ENCODE measurements at places on chromosomes 11 and 22.

DNA sequence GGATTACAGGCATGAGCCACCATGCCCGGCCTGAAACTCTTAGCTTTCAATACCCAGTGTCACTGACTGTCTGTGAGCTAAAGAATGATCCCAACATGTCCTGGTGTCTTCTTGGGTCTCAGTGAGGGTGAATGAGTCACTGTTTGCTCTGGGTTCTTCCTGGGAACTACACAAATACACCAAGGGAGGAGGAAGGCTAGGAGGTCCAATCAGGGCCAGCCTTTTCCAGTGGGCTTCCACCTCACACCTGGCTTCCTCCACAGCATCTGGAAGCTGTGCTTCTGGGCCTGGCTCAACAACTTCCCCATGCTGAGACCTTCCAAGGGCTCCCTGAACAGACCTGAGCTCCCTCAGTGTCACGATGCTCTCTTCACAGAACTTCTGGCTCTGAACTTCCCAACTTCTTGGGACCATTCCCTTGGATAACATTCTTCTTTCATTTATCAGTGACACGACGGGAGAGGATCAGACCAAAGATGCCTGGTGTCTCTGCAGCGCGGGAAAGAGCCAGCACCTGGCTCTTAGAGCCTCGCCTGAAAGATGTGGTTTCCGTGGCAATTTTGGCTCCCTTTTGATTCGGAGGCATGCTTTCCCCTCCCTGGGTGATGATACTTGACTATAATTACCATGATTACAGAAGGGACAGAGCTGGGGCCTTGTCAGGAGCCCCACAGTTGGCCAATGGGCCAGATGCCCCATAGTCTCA lies 22.3 kb upstream of the CHRM4 start:
- no peak for DNase-seq

- DNase-seq = no peak
These were observed 296.6 kb downstream of the TBC1D22A start for GRCh38 chr22:47059076-47059475.

DNA sequence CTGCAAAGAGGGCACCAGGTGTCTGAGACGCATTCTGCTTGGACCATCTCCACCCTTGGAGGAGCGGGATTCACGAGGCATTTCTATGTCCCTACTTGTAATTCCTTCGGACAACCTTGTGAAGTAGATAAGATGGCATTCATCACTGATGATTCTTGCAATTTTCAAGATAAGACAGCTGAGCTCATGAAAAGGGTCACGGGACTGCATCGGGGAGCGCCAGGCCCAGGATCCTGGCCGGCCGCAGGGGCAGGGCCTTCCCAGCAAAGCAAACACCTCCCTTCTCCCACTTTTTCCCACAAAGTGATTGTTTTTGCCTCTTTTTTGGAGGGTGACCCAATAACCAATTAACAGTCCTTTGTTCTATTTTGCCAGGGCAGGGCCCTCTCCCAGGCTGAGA lies 8.4 kb downstream of the LIF start:
- DNase-seq = no peak

DNA sequence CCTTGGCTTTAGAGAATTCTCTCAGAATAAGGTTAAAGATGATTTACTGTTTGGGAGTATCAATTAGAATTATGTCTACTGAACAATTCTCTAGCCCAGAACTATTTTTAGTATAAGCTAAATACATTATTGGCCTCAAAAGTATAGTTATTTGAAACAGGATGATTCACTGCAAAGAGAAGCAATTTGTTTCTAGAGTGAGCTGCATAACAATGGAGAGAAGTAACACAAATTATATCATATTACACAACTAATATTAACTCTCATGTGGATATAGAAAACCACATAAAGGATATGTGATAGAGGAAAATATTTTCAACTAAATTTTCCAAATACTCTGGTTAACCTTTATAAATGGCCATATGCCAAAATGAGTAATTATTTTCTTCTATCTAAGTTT lies 24.9 kb downstream of the PGM2L1 start:
- DNase-seq = no peak

- no peak for DNase-seq
These were observed 45.9 kb downstream of the PARVB start for GRCh38 chr22:44070029-44070428.

- DNase-seq = no peak
These were observed 7.2 kb upstream of the IL18BP start for GRCh38 chr11:71991494-71991893.

DNA sequence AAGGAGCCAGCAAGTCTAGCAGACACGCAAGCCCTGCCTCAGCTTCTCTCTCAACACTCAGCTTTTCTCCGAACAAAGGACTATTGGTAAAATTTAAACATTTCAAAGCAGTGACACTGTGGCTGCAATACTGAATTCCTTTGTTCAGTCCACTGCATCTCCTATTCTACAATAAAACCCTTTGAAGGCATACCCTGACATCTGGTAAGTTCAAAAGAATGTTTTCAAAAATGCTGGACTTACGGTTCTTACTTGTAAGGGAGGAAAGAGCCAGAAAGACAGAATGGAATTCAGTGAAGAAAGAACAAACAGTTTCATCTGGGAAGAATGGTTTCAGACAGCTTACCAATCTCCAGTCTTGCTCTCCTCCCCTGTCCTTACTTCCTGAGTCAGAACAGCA lies 12.7 kb upstream of the OR8K1 start:
- no peak for DNase-seq

DNA sequence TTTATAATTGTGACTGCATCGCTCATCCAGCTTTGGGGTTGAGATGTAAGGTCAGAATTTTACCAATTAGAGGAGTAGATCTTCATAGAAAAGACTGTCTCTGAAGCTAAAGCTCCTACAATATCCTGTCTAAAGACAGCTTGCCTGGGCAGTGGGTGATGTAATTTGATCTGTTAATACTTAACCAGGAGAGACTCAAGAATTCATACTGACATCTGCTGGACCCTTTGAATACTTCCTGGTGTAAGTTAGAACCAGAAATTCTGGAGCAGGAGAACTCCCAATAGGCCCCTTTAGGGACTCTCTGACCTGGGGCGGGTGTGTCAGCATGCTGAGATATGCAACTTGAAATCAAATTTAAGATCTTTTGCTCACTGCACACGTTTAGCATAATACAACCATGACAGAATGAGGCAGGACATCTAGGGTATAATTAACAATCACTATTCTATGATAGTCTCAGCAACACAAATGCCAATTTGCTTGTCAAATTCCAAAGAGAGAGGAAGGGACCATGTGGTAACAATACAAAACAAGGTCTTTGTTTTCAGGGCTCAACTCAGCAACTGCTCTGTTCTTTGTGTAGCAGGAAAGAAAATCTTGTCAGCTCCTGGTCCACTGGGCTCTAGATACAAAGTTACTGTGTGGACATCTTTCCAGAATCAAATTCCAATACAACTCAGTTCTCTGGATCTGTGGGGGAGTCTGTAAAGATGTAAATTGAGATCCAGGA lies 143.9 kb downstream of the INSC start:
- no peak for DNase-seq

DNA sequence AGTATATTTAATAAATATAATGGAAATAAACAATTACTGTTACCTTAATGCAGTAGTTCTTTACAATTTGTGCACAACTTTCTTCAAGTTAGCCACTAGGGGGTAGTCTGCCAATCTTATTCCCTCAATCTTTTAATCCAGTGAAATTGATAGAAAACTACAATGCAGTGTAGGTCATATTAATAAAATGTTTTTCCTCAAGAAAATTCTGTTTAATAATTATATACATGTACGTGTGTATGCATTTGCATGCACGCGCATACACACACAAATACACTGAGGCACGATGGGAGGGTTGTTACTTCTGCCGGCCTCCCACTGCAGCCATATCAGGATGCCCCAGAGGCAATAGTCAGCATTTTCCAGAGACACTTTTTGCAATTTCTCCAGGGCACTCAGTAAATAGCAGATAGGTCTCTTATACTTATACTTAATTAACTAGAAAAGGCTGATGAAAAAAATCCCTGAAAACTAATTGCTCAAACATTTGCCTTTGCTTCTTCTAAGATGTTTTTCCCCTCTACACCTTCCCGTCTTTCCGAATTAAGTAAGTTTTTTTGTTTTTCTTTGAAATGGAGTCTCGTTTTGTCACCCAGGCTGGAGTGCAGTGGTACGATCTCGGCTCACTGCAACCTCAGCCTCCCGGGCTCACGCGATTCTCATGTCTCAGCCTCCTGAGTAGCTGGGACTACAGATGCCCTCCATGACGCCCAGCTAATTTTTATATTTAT lies 3.1 kb downstream of the GAB2 start:
- DNase-seq = no peak

DNA sequence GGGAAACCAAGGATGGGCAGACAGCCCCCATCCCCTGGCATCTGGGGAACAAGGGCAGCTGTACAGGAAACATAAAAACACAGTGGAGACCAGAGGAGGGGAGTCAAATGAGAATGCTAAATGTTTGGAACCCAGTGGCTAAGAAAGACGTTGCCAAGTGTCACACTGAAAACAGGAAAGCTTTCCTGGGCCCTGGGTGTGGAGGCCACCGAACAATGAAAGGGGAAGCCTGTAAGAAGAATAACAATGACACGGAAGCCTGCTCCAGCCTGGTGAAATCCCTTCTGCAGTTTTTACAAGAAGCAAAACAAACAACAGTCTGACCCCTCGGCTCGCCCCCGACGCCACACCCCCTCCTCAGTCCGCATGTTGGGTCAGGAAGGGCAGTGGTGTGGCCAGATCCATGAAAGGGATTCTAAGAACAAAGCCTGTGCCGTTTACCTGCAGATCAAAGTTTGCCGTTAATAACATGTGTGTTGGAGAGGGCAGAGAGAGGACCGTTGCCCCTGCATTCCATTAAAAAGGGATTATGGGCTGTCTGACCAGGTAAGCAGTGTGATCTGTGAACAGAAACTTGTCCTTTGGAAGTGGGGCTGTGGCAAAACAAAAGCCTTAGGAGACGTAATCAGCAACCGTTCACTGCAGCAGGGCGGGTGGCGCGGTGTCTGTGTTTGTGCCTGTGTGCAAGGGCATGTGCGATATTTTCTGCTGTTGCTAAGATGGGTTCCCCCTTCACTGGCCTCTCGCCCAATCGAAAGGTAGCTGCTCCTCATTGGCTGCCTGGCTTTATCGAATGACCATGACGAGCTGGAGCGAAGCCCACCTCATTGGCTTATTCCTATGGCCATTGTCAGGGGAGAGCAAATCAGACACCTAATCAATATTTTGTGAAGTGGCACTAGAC lies 113.7 kb upstream of the BLID start:
- no peak for DNase-seq

DNA sequence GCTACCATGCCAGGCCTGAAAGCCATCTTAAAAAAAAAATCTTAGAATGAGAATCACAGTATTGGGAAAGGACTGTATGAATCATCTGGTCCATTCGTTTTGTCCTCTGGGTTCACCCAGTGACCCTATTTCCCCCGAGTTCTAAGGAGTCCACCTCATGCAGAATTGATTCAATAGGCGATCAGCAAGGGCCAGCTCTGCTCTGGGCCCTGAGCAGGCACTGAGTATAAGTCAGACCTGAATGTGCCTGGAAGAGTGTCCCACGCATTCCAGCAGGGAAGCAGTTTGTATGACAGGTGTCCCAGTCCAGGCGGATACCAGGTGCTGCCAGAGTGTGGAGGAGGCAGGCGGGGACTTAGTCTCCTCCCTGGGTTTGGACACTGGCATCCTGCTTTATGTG lies 883 bp upstream of the HMOX1 start:
- DNase-seq = no peak

GRCh38 chr11:65440831-65441499 lies 18.4 kb downstream of the NEAT1 start:
- DNase-seq = no peak

DNA sequence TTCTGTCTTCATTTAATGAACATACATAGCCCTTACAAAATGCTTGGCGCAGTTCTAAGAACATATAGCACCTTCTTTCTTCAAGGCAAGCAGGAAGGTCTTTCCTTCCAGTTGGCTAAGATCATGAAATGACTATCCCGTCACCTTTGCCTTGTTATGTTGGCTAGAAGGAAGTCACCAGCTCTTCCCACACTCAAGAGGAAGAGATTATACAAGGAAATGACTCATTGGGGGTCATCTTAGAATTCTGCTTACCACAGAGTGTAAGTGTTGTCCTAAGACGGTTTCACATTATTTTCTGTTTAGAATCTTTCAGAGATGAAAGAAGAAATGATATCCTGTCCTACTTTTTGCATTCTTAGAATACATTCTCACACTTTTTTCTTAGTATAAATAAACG lies 808.0 kb upstream of the LUZP2 start:
- DNase-seq = no peak

- DNase-seq = no peak
These were observed 6.6 kb upstream of the MCM5 start for GRCh38 chr22:35393116-35394010.

DNA sequence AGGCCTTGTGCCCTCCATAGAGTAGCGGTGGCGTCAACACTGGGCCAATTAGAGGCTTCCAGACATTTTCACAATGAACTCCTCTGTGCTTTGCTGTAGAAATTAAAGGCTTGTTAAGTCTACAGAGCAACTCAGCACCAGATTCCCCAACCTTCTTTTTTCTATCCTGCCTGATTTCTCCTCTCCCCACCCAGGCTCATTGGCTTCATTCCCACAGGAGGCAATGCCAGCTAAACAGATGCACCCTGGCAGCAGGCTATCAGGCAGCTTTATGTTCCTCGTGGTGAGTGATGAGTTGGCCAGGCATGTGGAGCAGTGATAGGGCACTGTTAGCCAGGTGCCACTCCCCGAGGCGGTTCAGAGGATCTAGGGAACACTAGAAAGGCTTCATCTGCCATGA lies 4.8 kb downstream of the DIXDC1 start:
- no peak for DNase-seq

DNA sequence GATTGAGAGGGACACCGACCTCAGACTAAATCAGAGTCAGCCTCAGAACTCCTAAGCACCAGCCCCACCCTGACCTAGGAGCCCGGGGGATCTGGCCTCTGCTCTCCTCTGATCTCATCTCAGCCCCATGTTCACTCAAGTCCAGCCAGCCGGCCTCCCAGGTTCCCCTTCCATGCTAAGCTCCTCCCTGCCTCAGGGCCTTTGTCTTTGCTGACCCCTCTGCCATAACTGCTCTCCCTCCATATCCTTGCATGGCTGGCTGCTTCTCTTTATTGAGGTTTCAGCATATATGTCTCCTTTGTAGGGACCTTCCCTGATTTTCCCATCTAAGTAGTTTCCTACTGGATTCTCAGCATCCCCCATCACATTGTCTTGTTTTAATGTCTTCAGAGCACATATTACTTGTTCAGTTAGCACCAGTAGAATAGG lies 780 bp upstream of the SLC15A3 start:
- DNase-seq = no peak

DNA sequence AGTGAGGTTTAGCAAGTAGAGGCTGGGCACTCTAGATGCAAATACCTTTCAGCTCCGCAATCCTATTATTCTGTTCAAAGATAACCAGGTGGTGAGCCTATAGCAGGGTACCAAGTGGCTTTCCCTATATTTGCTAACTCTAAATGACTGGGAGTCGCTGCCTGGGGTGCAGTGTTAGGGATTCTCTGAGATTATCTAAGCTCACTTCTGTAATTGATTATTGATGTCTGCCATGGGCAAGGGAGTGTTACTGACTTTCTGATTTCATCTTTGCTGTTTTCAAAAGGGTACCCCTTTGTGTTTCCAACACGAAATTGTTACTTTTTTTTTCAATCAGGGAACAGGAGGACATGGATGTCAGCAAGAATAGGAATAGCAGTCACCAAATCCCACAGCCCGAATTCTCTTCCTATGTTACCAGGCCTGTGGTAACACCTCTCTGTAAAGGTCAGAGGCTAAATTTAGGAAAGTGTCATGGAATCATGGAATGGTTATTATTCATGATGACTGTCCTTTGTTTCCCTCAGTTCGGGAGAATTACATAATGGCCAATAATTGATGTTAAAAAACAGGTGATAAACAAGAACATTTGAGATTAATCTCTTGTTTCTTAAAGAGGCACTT lies 62.6 kb upstream of the CRYBB3 start:
- DNase-seq = no peak
